ENCODE measurements at places on chromosomes 6 and 20.

DNA sequence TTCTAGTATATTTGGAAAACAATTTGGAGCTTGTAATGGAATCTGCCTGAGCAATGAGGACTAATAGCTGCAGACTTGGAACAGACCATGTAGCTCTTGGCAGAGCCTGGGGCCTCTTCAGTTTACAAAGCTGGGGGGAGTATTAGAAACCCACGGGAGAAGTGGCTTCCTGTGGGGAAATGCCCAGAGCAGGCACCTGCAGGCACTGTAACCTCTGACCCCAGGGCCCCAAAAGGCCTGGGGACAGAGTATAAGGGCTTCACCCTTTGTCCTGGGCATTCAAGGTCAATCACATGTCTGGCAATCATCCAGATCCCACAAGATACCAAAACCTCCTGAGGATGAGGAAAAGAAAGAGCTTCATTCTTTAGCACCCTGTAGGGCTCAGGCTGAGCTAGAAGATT is 19.4 kb downstream of the PKIG start:
- DNase-seq = no peak

- DNase-seq = peak; percentile 69
Observed at GRCh38 chr6:138109042-138109997, 2.1 kb upstream of the PERP start.

DNA sequence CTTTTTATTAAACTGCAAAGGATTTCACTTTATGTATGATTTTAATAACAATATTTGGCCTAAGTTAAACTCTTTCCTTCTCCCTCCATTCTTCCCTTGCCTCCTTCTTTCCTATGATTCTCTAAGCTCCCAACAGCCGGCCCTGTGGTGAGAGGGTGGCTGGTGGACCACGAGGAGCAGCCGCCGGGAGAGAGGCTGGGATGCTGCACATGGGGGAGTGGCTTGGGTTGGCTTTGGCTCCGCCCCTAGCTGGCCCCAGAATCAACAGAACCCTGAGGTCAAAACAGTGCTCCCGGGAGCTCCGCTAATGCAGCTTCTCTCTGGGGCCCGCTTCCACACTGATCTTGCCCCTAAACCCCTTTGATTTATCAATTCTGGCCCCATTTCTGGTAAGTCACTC is 389.8 kb upstream of the AGPAT4 start:
- DNase-seq = no peak

DNA sequence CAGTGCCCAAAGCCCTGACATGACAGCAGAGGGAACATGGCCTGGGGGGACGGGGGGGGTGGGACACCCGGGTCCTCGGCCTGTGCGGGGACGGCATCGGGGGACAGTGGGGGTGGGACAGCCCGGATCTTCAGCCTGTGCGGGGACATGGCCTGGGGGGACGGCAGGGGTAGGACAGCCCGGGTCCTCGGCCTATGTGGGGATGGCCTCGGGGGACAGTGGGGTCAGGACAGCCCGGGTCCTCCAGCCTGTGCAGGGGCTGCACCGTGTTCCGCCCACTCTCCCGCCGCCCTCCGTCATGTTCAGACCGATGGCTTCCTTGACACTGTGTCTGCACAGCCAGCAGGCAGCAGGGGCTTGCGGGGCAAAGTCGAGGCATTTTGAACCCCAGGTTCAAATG is 7.0 kb downstream of the BIRC7 start:
- no peak for DNase-seq

DNA sequence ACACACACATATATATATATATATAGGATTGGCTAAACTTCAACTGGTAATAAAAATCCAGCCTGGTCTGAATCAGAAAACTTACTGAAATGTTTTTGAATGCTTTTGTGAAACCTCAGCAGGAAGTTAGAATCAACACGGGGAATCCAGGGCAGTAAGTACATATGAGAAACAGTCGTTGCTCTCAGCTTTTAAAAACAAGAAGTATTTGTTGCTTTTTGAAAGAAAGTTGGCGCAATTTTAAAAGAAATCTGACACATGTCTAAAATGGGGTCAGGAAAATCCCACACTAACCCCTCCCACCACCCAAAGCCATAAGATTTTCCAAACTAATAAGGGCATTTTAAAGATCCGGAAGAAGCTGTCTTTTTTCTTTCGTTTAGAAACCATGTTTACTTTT is 11.5 kb upstream of the CCDC170 start:
- DNase-seq = no peak

GRCh38 chr6:55495277-55495676 is 83.7 kb downstream of the HMGCLL1 start:
- no peak for DNase-seq

Data from CD8-positive, alpha-beta memory T cell (primary cell).